ENCODE measurements at places on chromosomes 7 and 10.

GRCh38 chr10:35006836-35007235 lies 83.3 kb downstream of the CUL2 start:
- DNase-seq: no peak

- DNase-seq: no peak
These were observed 7.8 kb downstream of the PROSER2 start for GRCh38 chr10:11830836-11831519.

GRCh38 chr10:3875842-3876235 lies 90.8 kb upstream of the KLF6 start:
- no peak for DNase-seq

DNA sequence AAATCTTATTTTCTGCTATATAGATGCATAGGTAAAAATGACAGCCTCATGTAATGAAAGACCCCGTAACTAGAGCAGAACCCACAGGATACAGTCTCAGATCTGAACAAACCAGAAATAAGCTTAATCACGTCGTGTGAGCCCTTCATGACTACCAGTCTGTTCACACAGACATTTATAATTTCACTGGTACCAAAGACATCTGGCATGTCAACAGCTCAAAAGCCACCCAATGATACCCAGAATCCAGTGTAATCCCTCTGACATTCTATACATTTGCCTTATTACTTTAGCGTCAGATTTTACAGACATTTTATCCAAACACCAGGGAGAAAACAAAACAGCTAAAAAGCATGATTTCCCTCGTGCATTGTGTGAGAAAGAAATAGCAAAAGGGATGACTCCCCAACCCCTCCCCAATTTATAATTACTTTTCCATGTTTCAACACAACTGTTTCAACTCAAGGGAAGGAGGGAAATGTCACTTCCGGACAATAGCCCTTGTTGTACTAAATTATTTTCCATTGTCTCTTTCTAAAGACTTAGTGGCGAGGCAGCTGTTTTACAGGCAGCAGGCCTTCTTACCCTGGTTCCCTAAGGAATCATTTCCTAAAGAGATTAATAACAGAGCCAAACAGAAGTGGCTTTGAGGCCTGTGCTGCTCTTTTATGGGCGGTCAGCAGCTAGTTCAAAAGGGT lies 33.2 kb downstream of the DOCK4 start:
- no peak for DNase-seq

DNA sequence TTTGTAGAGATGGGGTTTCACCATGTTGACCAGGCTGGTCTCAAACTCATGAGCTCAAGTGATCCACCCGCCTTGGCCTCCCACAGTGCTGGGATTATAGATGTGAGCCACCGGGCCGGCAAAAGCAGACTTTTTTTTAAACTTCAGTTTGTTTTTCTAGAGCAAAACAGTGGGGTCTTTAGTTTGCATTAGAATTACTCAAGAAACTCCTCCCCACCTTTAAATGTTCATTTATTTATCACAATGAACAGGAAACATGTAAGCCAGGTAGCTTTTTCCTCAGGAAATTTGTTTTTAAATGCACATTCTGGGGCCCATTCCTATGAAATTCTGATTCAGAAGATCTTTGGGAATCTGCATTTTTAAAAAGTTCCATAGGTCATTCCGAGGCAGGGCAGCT lies 56.0 kb upstream of the JAZF1 start:
- no peak for DNase-seq

Data from stimulated activated CD4-positive, alpha-beta T cell treated with anti-CD3 and anti-CD28 coated beads, Interleukin-12 subunit alpha, Interleukin-12 subunit beta, amount 100 ng/mL, for 48 hours (primary cell).